ENCODE measurements at places on chromosomes 3 and 15.
A peak's percentile ranks its signal among the peaks of the same experiment; 100 is the strongest.

GRCh38 chr15:93033434-93034045 lies 55.5 kb downstream of the RGMA start:
- DNase-seq: peak; percentile 17

DNA sequence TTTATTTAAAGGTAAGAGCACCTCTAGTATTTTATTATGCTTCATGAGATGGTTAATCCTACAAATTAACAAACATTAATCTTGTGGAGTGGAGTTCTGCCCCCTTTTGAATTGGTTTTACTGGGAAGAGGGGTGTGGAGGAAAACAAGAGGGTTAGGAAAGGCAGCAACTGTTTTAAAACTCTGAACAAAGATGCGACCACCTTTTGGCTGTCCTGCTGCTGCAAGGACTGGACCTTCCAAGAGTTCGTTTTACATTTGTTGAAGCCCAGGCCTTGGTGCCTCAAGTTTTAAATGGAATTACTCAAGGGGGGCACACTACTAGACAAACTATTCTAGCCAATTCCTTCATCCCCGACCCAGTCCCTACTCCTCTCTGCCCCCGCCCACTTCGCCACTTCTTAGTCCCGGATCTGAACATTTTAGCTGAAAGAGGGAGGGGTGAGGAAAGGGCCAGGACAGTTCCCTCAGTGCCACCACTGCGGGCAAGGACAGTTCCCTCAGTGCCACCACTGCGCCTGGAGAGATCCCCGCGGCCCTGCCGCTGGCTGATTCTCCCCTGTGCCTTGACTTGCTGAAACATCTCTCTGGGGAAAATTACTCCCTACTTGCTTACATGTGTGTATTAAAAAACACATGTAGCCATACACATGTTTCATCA lies 11.2 kb downstream of the SOX2 start:
- DNase-seq: no peak

- DNase-seq: no peak
Observed at GRCh38 chr3:142263112-142263511, 37.7 kb upstream of the GK5 start.

DNA sequence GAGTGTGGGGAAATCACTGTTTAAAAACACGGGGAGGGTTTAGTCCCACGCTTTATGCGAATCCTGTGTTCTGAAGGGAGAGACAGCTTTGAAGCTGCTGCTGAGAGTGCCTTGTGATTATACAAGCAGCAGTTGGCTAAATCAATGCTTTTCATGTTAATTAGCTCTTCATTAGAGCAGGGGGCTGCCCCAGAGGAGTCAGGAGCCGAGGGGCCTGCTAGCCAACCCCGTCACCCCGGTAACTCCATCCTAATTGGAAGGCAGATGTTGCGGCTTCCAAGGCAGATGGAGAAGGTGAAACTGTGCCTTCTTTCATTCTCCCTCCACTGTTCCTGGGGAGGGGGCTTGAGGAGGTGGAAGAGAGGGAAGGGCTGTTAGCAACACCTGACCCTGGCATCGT lies 92.4 kb upstream of the ANKRD34C start:
- no peak for DNase-seq

- no peak for DNase-seq
Observed at GRCh38 chr3:141743305-141743704, 5.2 kb downstream of the RNF7 start.

DNA sequence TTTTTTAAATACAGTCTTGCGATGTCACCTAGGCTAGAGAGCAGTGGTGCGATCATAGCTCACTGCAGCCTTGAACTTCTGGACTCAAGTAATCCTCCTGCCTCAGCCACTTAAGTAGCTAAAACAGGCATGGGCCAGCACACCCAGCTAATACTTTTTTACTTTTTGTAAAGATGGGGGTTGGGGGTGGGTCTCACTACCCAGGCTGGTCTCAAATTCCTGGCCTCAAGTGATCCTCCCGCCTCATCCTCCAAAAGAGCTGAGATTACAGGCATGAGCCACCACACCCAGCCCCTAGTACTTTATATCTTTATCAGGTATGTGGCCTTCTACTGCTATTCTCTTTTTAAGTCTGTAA lies 8.3 kb downstream of the PEAK1 start:
- no peak for DNase-seq

DNA sequence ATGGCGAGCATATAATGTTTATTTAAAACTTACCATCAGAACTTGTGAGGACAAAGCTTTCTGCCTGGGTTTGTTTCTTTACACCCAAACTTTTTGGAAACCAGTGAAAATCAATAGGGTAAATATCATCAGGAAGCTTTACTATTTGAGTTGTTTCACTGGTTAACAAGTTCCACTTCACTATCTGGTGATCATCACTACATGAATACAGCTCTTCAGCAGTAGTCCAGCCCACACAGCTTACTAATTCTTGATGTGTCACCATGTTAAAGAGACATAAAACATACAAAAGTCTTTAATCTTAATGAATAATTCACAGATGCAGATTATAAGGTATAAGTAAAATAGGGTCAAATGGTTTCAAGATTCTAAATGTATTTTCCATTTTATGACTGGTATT lies 17.6 kb downstream of the IFT80 start:
- DNase-seq: no peak

DNA sequence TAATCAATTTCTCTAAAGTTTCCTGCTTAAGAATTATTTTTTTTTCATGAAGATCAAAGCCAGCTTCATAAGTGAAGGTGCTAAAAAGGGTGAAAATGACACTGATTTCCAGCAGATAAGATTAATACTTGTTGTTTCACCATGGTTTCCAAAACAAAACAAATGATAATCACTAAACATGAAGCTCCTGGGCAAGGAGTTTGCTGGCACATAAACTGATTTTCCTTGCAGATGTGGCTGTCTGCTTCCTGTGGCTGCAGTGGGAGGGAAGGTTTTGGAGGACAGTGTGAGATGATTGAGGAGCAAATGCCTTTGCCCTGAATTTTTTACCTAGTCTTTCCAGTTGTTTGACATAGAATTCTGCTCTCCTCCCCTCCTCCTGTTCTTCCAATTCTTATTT lies 228.8 kb downstream of the DIPK2A start:
- no peak for DNase-seq

DNA sequence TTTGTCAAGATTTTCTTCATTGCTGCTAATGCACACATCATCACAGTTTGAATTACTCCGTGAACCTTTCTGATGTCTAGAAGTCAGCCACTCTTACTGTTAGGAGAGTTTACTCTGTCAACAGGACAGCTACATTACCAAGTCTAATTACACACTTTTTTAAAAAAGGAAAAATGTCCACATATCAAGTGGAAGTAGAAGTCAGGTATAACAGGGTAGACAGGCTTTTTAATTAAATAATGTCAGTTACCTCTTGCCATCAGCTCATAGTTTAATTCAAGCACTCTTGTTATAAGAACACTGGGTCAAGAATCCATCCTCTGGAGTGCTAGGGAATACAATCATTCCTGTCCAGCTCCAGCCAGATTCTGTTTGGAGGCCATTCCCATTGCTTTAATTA lies 232.8 kb downstream of the TAFA4 start:
- no peak for DNase-seq

DNA sequence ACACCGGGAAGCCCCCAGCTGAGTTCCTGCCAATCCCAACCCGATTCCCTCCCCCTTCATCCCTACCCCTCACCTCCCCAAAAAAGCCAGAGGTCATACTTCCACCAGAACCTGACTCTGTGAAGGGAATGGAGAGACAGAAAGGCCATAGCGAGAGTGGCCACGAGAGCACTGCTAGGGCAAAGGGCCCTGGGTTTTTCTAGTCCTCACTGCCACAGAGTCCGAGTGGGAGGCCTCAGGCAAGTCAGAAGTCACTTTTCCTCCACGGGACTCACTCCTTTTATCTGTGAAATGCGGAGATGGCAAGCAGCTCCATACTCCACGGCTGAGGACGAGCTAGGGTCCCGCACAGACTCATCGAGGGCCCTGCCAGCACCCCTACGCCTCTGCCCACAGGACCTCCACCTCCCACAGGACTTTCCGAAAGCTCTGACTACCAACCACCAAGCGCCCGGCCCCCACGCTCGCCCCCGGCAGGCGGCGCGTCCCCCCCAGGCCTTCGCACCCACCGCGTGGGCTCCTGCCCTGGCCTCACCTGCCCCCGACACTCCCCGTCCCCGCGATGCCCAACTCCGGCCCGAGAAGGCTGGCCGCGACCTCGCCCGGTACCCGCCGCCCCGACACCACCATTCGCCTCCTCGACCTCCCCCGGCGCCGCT lies 792 bp downstream of the ATP13A3 start:
- DNase-seq: peak; percentile 72

GRCh38 chr3:127691974-127692373 lies 19.2 kb downstream of the ABTB1 start:
- DNase-seq: no peak

DNA sequence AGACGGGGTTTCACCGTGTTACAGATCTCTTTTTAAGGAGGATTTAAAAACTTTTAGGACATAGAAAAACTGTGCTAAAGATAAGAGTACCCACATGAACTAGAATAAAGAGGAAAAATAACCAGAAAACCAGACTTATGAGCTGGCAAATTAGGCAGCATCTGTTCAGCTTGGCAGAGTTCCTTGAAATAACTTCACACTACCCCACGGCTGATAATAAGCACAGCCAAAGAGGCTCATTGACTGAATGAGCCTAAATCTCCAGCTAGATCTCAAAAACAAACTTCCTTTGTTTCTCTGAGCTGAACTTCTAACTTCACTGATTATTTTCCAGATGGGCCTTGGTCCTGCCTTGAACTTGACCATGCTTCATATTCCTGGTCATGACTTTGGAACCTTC lies 26.7 kb upstream of the PIK3R4 start:
- DNase-seq: no peak

DNA sequence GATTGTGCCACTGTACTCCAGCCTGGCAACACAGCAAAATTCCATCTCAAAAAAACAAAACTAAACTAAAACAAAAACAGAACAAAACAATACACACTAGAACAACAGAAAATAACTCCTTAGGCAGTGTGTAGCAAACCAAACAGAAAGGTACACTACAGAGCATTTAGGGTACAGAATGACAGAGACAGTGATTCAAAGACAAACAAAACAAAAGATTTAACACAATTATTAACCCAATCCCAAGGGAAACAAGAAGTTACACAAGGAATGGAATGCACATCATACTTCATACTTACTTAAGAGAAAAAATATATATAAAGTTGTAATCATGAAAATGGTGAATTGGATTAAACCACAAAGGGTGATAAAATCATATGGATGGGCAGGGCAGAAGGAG lies 12.9 kb downstream of the SLC25A20 start:
- no peak for DNase-seq

GRCh38 chr3:197029511-197030167 lies at the start of gene MELTF:
Gene MELTF, minus strand, starts transcription at chr3:197029817. Its CDS starts 115 bp downstream, at chr3:197029702.
- peak; percentile 87 for DNase-seq

DNA sequence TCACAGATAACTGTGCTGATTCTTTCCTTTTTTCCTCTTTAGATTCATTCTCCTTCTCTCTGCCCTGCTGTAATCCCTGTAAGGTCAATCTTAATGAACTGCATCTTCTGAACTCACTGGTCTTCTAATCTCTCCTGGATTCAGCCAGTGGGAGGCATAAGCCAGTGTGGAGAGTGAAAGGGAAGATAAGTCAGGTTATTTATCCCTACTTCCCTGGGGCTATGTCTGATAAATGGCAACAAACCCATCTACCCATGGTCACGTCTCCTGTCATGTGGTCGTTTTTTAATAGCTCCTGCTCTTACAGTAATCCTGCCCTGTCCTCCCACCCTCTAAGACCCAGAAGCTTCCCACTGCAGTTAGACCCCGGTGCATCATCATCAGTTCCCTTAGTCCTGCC lies 199.6 kb upstream of the NAALADL2 start:
- DNase-seq: no peak

DNA sequence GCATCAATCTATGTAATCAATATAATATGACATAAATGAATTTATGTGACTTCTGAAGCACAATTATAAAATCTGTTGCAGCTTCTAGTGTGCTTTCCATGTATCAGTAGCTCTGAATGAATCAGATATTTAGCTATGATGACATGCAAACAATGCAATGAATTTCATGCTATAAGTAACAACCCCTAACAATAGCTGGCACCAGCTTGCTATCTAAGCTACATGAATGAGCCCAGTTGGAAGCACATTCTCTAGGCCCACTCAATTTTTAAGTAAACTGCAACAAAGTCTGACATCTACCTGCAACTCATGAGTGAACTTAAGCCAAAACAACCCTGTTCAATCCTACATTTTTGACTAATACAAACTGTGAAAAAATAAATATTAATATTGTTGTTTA lies 507.3 kb upstream of the ROBO1 start:
- no peak for DNase-seq

- DNase-seq: no peak
Observed at GRCh38 chr3:45236964-45237363, 10.9 kb upstream of the TMEM158 start.

GRCh38 chr3:67602816-67603215 lies 51.6 kb downstream of the SUCLG2 start:
- no peak for DNase-seq

- DNase-seq: no peak
Observed at GRCh38 chr15:41256577-41257038, 25.5 kb downstream of the CHP1 start.

DNA sequence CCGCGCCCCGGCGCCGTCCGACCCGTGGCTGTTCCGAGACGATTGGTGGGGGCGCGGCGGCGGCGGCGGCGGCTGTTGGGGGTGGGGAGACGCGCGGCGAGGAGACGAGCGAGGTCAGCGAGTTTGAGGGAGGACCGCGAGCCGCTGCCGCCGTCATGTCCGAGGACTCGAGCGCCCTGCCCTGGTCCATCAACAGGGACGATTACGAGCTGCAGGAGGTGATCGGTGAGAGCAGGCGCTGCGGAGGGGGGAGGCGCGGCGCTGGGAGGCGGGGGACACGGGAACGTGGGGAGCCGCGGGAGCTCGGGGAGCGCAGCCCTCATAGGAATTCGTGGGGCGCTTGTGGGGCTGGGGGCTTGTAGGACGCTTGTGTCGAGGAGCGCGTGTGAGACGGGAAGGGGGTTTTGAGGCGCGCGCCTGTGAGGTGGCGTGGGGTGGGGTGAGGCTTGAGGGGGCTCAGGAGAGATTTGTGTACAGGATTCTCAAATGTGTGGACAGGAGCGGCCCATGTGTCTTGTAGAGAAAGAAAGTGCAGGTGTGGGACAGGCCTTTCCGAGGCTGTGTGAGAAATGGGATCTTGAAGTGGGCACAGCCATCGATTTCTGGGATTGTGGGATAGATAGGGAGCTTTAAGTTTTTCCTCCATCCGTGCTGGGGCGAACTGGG lies 518 bp downstream of the OXSR1 start:
- no peak for DNase-seq

DNA sequence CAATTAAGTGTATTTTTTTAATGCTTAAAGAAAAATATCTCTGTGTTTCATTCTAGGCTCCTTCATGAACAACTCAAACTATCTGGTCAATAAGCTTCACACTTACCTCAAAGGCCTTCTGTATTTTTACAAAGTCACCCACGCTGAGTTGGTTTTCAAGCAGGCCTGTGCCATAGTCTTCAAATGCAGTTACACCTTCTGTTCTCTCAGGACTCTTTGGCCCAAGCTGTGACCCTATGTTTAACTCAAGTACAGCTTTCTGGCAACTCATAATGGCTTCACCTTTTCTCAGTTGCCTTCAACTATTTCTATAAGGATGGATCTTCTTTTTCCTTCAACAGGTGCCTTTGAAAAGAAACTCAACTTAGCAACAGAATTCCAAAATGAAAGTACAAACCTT lies 587 bp downstream of the WDR49 start:
- DNase-seq: no peak
